Fibroblast of the conjunctiva (primary cell): ENCODE measurements at places on chromosomes 1 and 21.

- no peak for DNase-seq
Observed at GRCh38 chr1:229325853-229326487, 16.9 kb downstream of the CCSAP start.

DNA sequence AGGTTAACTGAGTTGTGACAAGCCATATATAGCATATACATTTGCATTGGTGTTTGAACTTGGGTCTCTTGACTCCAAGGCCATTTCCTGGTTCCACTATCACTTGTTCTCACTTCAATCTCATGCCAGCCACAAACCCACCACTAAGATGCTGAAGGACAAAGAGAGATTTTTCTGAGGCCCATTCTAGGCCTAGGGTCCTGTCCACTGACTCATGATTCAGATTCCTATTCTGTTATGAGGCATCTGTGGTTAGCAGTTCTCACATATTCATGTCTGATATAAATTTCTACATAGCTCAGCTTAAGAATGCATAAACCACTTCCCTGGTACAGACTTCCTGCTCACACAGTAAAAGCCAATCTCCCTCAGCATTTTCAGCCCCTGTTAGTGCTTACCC, 326.1 kb upstream of the BEND5 start:
- no peak for DNase-seq

DNA sequence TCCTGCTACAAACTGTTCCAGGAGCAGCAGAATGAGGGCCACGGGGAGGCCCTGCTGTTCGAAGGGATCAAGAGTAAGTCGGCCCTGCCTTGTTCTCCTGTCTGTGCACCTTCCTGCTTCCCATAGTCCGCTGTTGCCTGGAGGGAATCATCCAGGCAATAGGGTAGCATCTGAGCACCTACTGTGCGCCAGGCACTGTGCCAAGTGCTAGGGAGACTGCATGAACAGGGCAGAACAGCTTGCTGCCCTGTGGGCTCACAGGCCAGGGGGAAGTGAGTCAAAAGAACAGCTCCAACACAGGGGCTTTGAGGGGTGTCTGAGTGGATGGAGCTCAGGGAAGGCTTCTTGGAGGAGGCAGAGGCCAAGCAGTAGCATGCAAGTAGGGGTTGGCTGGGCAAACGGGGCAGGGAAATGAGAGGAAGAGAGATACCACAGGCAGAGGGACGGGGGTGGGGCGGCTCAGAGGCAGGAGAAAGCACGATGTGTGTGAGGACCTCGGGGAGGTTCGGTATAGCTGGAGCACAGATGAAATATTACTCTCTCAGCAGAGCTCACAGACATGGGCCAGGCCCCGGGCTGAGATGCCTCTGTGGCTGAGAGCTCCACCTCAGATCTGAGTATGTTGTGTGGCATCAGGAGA, 15.5 kb upstream of the PADI6 start:
- no peak for DNase-seq

- peak; percentile 88 for DNase-seq
Observed at GRCh38 chr1:238647877-238648276, 738.5 kb upstream of the CHRM3 start.

- DNase-seq = no peak
Observed at GRCh38 chr1:85599076-85599491, 18.5 kb downstream of the CCN1 start.

- no peak for DNase-seq
Observed at GRCh38 chr1:118783095-118783758, 204.9 kb downstream of the TBX15 start.

- no peak for DNase-seq
Observed at GRCh38 chr1:94542088-94542870, 720 bp upstream of the F3 start.

GRCh38 chr1:59072583-59072947, 224.3 kb upstream of the FGGY start:
- DNase-seq = no peak

DNA sequence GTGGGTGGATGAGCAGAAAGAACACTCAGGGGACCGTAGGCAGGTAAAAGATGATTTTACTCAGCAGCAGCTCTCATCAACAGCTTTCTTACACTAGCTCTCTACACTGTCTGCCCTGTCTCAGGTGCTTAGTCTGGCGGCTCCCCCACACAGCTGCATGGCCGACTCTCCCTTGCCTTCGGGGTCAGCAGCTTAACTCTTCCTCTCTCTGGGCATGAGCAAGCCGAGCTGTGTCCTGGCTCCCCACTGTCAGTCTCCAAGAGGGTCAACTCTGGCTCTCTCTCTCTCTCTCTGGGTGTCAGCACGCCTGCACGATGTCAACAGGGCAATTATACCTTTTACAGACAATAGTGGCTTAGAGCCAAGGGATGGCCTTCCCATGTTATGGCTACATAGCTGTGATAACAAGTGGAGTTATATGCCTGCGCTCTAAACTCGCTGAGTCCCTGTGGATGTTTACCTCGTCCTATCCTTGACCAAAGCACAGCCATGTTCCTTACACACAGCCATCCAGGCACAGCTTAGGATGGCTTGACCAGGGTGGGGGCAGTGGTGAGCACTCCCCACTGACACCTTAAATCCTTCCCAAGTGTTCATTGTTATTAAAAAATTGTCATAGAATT, 3.1 kb upstream of the BCL10 start:
- no peak for DNase-seq

DNA sequence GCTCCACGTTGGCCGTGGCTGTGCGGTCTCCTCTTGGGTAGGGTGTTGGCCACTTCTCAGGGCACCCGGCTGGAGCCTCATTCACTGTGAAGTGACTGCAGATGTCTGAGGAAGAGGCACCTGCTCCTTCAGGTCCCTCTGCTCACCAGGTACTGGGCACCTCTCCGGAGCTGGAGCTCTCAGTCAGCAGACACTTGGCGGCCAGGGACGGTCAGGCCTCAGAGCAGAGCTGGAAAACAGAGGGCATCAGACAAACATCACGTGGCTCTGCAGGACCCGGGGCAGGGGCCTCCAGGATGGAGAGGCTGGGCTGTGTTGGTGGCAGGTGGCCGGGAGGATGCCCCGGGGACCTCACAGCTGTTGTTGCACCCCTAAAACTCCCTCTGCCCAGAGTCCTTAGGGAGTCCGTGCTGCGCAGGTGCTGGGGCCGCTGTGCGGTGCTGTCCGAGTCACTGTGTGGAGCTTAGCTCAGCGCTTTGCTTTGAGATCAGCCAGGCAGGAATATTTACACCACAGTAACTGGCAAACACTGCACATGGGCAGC, 59.7 kb downstream of the SLX9 start:
- no peak for DNase-seq

GRCh38 chr1:232982238-232982944, 32.0 kb downstream of the NTPCR start:
- no peak for DNase-seq

DNA sequence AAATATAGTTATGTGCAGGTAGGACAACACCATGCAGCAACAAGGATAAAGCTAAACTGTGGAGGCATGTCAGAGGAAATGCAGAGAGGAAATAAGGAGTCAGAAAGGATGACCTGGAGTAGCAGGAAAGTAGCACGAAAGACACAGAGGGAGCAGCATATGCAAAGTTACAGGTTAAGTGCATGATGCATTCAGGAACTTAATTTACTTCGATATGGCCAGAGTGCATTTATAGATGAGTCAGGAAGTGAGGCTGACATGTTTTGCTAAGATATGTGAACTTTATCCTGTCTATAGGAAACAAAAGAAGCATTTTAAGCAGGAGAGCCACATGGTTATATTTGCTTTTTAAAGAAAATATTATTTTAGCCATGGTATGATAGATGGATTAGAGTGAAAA, 15.4 kb upstream of the MUTYH start:
- no peak for DNase-seq

GRCh38 chr1:119635811-119636390, 12.2 kb downstream of the ZNF697 start:
- DNase-seq = no peak

DNA sequence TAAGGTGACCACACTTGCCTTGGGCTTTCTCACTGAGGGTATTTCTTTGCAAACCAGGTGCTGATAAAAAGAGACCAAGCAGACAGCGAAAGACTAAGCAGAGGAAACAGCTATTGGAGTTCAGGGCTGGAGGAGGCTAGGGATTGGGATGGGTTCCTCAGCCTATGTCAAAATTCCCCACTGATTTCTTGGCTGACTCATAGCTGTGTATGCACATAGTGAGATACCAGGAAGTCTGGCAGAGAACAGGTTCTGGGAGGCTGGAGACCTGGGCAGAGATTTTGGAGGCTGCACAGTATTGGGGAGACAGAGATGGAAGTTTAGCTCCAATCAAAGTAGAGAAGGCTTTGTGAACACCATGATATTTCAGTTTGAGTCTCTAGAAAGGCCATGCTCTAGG, 25.3 kb downstream of the YARS1 start:
- no peak for DNase-seq

GRCh38 chr1:10428984-10429383, 1.2 kb upstream of the CENPS start:
- no peak for DNase-seq

DNA sequence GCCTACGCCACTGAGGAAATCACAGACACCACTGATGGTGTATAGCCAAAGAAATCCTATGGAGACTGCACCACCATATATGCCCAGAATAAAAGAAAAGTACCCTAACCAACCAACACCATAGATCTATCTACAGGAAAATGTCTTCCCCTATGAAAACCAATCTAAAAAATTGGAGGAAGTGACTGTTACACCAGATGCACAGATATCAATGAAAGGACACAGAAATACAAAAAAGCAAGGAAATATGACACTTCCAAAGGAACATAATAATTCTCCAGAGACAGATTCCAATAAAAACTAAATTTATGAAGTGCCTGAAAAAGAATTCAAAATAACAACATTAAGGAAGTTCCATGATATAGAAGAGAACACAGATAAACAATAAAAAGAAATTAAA, 56.8 kb upstream of the BCL10 start:
- DNase-seq = no peak

DNA sequence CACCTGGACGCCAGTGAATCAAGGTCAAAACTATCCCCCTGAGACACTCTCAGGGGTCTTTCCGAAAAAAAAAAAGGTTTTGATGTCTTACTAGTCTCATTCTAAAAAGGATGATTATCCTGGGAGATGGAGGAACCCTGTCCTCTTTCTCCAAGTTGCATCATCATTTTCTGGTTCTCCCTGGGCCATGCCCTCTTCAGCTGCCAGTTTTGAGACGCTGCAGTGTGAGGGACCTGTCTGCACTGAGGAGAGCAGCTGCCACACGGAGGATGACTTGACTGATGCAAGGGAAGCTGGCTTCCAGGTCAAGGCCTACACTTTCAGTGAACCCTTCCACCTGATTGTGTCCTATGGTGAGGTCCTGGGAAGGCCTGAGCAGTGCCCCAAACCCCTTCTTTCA, 3.5 kb downstream of the FCRLA start:
- DNase-seq = no peak

DNA sequence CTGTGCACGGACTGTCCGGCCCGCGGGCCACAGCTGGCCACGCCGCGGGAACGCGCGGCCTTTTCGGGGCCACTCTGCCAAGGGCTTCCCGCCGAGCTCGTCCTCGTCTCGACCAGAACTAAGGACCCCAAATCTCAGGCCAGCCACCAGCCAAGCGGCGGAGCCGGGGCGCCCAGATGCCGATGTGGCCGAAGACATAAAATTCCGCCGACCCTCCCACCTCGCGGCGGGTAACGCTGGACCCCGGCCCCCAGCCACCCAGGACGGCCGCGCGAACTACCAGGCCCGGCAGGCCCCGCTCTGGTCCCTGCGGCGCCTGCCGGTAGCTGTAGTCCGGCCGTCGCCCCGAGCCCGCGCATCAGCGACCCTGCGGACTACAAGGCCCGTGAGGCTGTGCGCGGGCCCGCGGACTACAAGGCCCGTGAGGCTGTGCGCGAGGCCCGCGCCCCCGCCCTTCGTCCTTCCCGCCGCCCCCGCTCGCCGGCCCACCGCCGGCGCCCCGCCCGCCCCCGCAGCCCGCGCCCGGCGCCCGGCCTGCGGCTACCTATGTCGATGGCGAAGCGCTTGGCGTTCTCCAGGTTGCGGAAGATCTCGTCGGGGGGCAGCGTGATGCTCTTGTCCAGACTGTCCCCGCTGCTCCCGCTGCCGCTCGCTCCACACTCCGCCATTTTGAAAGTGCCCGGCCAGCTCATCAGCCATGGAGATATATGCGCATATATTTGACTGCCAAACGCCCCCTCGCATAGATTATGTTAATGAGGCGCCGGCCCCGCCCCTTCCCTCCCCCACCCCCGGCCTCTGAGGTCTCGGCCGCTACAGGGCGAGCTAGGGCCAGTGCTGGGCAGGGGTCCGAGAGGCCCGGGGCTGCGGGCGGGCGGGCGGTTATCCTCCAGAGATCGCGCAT, at the start of gene PANK4:
Gene PANK4, minus strand, starts transcription at position 677 of the 904 bp plus-strand sequence. Its CDS starts 9 bp downstream, at position 668.
- DNase-seq = peak; percentile 85

- DNase-seq = no peak
Observed at GRCh38 chr1:55522982-55523381, 307.8 kb upstream of the USP24 start.

DNA sequence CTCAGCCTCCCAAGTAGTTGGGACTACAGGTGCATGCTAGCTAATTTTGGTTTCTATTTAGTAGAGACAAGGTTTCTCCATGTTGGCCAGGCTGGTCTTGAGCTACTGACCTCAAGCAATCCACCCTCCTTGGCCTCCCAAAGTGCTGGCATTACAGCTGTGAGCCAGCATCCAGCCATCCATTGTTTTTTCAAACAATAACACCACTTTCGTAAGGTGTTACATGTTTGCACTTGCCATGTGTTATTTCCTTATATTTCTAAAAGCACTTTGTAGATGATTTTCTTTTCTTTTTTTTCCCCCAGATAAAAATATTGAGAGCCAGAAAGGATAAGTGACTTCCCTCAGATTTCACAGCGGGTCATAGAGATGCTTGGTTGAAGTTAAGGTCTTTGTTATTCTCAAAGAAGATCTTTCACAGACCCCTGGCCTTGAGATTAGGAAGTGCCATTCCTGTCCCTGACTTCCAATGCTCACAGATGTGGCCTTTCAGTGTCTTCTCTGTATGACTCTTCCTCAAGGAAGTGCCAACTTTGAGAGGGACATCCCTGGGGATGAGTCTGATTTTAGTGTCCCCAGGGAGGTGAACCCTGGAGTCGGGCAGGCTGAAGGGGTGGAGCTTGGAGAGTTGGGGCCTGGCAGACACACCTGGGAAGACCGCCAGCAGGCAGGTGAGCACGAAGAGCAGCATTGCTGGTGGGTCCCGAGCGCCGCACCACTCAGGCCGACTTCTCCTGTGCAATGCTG, 6.3 kb downstream of the PIGR start:
- DNase-seq = no peak

DNA sequence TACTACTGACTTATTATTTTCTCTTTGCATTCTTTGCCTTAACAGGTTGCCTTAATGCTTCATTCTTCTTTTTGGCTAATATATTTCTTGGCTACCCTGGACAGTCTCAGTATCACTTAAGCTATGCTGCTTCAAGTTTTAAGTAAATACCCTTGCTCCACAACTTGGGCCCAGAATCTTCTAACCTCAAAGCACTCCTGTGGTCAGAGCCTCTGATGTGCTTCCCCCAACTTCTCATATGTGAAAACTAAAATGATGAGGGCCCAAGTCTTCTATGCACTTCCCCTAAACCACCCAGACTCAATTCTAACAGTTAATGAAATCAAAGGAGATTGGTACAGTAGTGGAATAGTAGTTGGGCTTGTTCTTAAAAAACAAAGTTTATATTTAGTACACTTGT, 314.1 kb downstream of the PLPP3 start:
- DNase-seq = no peak

GRCh38 chr21:41250519-41250918, 66.1 kb upstream of the FAM3B start:
- DNase-seq = no peak
